Choroid plexus epithelial cell (primary cell): ENCODE measurements at places on chromosomes 11 and 22.

DNA sequence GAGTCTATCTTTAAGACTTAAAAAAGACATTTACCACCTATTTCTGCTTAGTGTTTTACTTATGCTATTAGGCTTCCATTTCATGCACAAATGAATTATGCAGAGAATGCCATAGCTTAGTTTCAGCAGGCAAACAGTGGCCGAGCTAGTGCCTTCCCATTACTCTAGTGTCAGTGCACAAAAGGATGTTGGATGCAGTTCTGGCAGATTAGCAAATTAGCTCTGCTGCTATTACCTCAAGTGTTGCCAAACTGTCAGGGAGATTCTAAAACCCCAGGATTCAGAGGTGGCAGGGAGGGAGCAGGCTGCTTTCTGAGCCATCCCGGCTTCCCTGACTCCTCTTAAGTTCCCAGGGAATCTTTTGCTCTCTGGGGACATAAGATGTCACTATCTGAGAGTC, 209.4 kb upstream of the NCAM1 start:
- no peak for DNase-seq

GRCh38 chr22:45776313-45776585, 104.6 kb downstream of the ATXN10 start:
- no peak for DNase-seq

GRCh38 chr11:106708348-106708747, 309.9 kb downstream of the GUCY1A2 start:
- DNase-seq = no peak

DNA sequence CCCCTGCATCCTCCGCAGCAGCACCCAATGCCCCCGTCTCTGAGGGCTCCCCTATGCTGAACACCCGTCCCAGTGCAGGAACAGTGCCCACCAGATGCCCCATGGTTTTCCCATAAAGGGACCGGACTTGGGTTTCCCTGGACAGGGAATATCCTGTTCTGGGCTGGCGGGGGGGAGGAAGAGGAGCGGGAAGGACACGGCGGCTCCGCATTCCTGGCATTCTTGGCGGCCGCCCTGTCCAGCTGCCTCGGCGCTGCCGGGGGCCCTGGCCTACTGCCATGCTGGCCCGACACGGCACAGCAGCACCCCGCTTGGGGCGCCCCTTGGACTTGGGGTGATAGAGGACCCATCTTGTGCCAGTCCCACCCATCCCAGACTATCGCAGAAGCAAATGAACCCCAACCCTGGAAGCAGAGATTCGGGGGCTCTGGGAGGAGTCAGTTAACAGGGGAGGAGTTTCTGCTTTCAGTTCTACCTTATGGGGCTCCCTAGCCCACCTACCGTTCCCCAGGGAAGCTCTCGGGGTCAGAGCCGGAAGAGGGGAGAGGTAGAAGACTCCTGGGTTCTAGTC, 23.7 kb upstream of the CBX7 start:
- DNase-seq = peak; percentile 60

DNA sequence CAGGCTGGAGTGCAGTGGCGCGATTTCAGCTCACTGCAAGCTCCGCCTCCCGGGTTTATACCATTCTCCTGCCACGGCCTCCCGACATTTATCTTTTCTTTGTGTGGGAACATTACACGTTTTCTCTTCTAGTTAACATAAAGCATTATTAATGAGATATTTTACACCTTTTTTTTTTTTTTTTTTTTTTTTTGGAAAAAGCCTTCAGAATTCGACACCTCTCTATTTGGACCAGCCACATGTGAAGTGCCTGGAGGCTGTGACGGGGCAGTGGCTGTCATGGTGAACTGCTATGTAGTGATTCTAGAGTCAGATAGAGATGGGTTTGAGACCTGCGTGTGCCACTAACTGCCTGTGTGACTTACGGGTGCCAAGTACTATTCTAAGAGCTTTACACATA, 64.3 kb downstream of the SMIM38 start:
- DNase-seq = no peak

GRCh38 chr22:44427611-44428470, 70.2 kb downstream of the RTL6 start:
- DNase-seq = no peak

DNA sequence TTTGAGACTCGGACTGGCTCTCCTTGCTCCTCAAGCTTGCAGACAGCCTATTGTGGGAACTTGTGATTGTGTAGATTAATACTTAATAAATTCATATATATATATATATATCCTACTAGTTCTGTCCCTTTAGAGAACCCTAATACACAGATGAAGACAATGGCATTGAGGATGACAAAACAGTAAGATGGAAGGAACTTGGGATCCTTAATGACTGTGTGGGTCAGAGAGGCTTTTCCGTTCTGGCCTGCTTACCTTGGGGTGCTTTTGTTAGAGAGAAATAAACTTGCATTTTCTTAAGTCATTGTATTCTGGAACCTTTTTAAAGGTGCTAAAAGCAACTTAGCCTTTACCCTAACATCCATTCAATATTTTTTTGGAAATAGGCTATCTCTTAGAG, 49.6 kb upstream of the RRAS2 start:
- DNase-seq = no peak

GRCh38 chr22:25048659-25049647, 96.4 kb downstream of the KIAA1671 start:
- DNase-seq = peak; percentile 69

DNA sequence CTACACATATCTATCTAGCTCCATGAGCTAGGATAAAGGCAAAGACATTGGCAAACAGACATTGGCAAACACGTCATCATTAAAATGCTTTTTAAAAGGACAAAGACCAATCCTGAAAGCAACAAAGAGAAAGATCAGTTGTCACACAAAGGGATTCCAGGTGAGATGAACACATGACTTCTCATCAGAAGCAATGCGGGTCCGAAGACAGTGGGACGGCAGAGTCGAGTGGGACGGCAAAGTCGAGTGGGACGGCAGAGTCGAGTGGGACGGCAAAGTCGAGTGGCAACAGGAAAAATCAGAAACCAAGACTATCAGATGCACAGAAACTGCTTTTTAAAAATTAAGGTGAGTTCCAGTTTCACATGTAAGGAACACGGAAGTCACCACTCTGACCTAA, 609.5 kb downstream of the BRD1 start:
- DNase-seq = no peak

DNA sequence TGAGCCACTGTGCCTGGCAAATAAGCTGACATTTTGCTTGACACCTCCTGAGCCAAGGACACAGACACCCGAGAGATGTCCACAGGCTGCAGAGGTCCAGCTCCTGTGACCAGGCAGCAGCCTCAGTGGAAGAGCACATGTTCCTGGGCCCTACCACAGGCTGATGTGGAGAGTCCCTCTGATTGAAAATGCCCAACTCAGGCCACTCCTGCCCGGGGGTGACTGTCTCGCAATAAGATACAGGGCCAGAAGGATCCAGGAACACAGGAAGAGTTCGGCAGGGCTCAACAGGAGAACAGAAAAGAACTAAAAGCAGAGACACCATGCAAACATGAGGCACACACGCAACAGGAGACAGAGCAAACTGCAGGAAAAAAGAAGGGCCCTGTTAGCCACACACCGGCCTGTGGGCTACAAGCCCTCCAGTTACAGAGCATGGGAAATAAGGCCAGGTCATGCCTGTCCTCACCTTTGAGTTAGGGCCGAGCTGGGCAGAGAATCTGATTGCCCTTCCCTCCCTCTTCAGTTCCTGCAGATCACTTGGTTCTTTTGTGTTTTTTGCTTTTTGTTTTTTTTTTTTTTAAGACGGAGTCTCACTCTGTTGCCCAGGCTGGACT, 28.3 kb upstream of the MALAT1 start:
- no peak for DNase-seq

GRCh38 chr11:15370495-15371147, 255.9 kb downstream of the INSC start:
- no peak for DNase-seq

DNA sequence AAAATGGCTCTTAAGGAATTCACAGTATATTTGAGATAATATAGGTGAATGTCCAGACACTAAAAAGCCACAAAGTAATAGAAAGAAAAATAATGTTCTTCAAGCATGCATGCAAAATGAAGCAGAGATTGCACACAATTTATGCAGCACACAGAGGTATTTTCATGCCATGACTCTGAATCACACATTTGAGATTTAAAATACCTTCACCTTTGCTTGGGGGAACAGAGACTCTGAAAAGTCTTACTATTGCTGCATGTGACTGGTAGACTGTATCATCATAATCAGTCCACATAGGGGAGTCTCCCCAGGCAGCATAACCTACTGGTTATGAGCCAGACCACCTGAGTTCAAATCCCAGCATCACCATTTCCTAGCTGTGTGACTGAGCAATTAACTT, 96.2 kb downstream of the RCN1 start:
- DNase-seq = no peak

DNA sequence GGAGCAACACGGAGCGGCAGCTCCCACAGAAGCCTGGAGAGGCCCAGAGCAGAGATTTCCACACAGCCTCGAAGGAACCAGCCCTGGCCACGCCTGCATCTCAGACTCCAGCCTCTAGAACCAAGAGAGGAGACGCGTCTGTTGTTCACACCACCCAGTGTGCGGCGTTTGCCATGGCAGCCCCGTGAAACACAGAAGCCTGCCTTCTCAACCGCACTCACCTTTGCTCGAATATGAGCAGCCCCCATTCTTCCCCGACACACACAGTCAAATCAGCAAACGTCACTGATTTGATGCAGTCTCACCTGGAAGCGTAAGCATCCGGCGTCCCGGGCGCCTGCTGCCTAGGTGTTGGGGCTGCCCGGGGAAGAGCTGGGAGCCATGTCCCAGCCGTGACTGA, 14.2 kb upstream of the TALDO1 start:
- DNase-seq = no peak

GRCh38 chr22:32631507-32632255, 157.1 kb downstream of the FBXO7 start:
- no peak for DNase-seq

DNA sequence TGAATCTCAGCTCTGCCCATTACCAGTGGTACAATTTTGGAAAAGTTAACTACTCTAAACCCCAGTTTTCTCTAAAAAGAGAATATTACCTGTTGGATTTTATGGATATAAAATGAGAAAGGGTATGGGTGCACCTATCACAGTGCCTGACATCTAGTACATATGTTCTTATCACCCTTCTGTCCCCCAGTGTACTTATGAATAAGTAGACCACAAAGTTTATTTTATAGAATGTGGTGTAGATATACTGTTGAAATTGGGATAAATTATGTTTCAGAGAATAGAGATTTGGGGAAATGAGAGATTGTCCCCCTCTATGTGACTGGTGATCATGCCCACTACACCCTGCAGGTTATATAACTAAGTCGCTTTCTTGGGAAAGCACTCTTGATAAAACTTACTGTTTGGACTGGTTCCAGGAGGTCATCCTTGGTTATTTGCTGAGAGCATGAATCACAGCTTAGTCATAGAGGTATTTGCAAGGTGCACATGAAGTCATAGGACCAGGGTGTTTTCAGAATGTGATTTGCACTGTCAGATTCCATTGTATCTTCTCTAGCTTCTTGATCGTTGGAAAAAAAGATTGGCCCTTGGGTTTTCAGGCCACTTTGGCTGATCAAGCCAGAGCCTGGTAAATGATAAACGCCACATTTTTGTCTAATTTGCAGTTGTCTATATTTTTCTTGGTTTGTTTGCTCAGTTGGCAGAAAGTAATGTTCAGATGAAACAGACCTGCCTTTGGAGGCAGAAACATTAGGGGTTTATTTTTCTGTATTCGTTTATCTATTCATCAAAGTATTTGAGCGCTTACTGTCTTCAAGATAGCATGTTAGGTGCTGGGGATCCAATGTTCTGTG, 21.3 kb downstream of the STX3 start:
- peak; percentile 79 for DNase-seq

DNA sequence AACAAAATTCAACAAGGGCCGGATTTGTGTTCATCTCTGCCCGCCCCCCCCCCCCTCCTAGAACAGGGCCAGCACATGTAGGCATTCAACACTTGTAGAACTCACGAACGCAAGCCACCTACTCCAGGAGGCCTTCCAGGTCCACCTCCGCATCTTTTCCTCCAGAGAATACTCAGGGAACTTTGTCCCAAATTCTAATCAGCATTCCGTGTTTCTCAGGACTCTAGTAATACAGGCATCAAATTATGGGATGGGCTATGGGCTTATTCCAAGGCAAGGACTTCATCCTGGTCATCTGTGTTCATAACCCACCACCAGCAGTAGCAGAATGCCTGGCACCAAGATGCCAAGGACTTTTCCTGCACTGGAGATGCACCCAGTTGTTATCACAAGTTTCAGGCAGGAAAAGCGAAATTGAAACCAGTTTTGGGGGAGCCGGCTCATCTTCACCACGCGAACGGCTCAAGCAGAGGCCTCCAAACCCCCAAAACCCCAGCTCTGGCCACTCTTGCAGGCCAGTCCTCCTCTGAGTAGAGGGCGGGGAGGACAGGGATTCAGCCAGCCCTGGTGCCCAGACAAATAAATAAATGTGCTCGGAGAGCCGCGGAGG, 462 bp downstream of the UBE2L6 start:
- peak; percentile 25 for DNase-seq

DNA sequence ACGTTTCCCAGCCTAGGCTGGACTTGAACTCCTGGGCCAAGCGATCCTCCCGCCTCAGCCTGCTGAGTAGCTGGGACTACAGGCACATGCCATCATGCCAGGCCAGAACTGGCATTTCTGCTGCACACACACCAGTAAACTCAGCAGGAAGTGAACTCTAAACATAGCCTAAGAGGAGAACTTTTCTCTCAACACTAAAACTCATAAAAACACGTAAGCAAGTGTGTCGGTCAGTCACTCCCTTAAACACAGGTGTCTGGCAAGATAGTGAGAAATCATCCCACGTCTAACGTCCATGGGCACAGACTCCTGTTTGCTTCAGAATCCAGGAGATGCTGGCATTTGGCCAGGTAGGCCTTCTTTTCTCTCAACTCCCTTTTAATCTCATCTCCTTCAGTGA, 104.8 kb downstream of the RPL27A start:
- DNase-seq = no peak

- DNase-seq = no peak
Measured at GRCh38 chr22:29509815-29510214, 29.8 kb downstream of the NEFH start.

- no peak for DNase-seq
Measured at GRCh38 chr22:35170716-35171697, 86.3 kb upstream of the HMGXB4 start.

DNA sequence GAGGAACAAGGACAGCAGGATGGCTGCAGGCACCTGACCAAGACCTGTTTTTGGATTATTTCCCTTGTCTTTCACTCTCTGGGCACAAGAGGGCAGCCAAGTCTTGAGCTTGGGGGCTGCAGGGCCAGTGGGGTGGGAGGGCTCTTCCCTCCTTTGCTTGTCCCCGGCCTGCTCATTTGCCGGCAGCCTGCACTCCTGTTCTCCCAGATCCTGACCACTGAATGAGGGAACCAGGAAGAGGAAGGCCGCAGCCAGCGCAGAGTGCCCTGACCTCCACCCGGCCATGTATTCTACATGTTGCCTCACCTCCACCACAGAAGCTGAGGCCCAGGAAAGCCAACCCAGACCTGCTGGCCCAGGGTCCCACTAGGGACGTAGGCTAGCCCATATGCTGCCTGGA, 15.5 kb upstream of the NNMT start:
- peak; percentile 92 for DNase-seq

GRCh38 chr22:44745853-44746789, 6.3 kb upstream of the ARHGAP8 start:
- no peak for DNase-seq

- DNase-seq = no peak
Measured at GRCh38 chr11:45028911-45029682, 78.4 kb upstream of the TP53I11 start.
